ENCODE measurements at places on chromosomes 1 and 21. TPM values are rescaled to one million over a fixed set of nuclear protein-coding genes. Genes with fewer than 3 reads are reported as not detected.

DNA sequence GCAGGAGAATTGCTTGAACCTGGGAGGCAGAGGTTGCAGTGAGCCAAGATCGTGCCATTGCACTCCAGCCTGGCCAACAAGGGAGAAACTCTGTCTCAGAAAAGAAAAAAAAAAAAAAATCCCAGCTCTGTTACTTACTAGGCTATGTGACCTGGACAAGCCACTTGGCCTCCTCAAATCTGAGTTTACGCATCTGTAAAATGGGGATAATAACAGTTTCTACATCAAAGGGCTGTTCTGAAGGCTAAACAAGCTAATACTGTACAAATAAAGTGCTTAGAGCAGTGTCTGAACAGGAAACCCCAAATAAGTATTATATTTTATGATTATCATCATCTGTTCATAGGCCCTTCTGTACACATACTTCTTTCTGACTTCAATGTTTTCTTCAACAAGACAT is 13.6 kb downstream of the F11R start:
- H3K27me3 ChIP-seq = no peaks in the 10 kb centered on the region
- no peak overlapping the region for H3K4me3 ChIP-seq
- no peak for DNase-seq

- no peak overlapping the region for H3K4me3 ChIP-seq
- H3K27me3 ChIP-seq = peaks cover 62% of the 10 kb centered on the region
- H3K4me1 ChIP-seq = no peaks in the 10 kb centered on the region
- no peak for DNase-seq
These were observed 143.6 kb upstream of the WNT4 start for GRCh38 chr1:22286491-22286890.

DNA sequence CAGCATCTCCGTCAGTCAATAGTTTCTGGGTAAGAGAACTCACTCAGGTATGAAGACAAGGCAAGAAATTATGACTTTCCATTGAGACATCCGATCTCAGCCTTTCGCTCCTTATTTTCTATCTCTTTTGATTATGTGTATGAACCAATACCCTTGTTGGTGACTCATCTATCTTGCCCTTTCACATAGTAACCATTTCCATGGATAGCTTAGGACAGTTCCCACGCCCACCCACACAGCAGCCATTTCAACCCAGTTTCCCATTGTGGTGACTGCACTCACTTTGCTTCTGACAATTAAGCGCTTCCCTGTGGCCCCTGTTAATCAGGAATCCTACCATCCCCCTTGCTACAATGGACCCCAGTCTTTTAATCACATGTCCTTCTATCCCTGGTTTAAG is 210.6 kb upstream of the ADGRL2 start:
- DNase-seq = peak; percentile 39
- H3K4me1 ChIP-seq = peaks cover 2% of the 10 kb centered on the region
- no peak overlapping the region for H3K4me3 ChIP-seq
- H3K36me3 ChIP-seq = no peaks in the 10 kb centered on the region

DNA sequence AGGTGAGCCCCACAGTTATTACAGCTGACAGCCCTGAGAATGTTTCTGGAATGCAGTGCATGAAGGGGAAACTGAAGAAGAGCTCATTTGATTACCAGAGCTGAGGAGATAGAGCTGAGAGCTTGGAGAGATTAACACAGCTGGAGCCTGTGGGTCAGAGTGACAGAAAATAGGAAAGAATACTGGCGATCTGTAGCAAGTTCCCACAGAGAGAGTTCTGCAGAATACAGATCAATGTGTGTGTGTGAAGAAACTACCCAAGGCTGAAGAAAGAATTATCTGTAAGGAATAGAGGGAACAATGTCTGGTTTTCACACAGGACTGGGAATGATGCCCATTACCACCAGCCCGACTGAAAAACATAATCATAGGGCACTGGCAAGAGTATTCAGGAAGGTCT is 103.6 kb upstream of the SNX7 start:
- H3K27ac ChIP-seq = no peak overlapping the region
- H3K27me3 ChIP-seq = peaks cover 1% of the 10 kb centered on the region
- no peaks in the 10 kb centered on the region for H3K36me3 ChIP-seq
- H3K4me3 ChIP-seq = no peak overlapping the region
- no peak for DNase-seq
- no peaks in the 10 kb centered on the region for H3K4me1 ChIP-seq

- no peak overlapping the region for H3K27ac ChIP-seq
- no peaks in the 10 kb centered on the region for H3K4me1 ChIP-seq
- DNase-seq = peak; percentile 39
- no peaks in the 10 kb centered on the region for H3K27me3 ChIP-seq
- peak overlapping the region; percentile 72 for H3K4me3 ChIP-seq
These were observed 771 bp downstream of the RABGAP1L start for GRCh38 chr1:174160109-174160473.

- DNase-seq = peak; percentile 66
- H3K36me3 ChIP-seq = peaks cover 6% of the 10 kb centered on the region
- H3K4me1 ChIP-seq = no peaks in the 10 kb centered on the region
- no peaks in the 10 kb centered on the region for H3K27me3 ChIP-seq
These were observed 33.9 kb upstream of the GPR25 start for GRCh38 chr1:200838676-200839445.

DNA sequence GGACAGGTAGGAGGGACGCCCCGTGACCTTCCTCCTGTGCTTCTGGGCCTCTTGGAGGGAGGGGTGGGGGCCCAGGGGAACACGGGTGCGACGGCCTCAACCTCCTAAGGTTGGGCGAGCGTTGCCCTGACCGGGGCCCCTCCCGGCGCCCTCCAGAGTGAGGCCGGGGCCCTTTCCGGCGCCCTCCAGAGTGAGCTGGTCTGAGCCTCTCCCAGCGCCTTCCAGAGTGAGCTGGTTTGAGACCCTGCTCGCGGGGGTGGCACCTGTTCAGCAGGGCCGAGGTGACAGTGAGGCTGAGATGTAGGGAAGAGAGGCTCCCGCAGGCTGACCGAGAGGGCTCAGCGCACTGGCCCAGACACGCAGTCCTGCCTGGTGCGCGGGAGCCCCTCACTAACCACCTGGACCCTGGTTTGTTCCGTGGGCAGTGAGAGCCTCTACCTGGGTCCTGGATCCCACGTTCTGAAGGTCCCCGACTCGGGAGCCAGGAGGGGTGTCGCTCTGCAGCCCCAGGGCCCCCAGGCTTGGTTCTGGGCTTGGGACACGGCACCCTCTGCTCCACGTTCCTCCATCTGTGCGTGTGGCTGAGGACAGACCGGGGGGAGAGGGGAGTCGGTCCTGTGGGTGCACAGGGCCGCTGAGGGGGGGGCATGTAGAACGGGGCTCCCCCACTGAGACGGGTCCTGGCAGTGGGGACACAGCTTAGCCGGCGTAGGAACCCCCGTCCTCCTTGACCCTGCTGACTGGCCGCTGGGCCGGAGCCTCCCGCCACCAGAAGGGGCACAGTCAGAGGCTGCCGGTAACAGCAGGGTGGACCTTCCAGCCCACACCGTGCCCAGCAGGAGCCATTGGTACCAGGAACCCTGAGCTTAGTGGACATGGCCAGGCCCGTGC is 1.4 kb downstream of the COL6A1 start:
- no peaks in the 10 kb centered on the region for H3K27me3 ChIP-seq
- peaks cover 29% of the 10 kb centered on the region for H3K4me1 ChIP-seq
- peak overlapping the region; percentile 95 for H3K4me3 ChIP-seq
- peaks cover 49% of the 10 kb centered on the region for H3K36me3 ChIP-seq

GRCh38 chr21:25103500-25104207 is 503.6 kb downstream of the MRPL39 start:
- DNase-seq = peak; percentile 35
- no peaks in the 10 kb centered on the region for H3K36me3 ChIP-seq
- H3K4me1 ChIP-seq = peaks cover 3% of the 10 kb centered on the region
- no peak overlapping the region for H3K4me3 ChIP-seq
- no peak overlapping the region for H3K27ac ChIP-seq
- no peaks in the 10 kb centered on the region for H3K27me3 ChIP-seq

MORN1 gene
- 3.6 TPM for total RNA-seq

AMY1C gene
- total RNA-seq = not detected

PLA2G2F gene
- not detected for total RNA-seq

TSPEAR gene
- total RNA-seq = not detected
